ENCODE measurements at places on chromosomes 7 and 10.

DNA sequence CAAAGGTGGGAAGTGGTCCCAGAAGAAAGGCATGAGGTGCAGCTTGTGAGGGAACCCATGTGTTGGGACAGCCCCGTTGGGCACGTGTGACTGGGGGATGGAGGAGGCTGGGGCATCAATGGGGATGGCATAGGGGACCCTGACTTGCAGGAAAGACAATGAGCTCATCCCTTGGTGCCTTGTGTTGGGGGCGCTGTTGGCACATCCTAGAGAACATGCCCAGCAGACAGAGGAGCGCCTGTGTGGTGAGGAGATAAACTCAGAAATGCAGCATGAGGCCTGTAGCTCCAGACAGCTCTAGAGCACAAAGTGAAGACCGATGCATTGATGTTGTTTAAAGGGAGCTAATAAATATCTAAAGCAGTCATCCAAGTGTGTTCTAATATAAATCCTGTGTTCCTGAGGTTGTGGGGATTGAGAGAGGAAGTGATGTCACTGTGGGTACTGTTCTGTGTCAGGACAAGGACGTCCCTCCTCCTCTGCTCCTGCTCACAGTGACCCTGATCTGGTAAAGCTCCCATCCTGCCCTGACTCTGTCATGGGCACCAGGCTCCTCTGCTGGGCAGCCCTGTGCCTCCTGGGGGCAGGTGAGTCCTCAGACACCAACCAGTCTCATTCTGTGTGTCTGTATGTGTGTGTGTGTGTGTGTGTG lies 126.1 kb upstream of the PRSS58 start:
- no peak for DNase-seq

GRCh38 chr10:97454330-97455036 lies 8.5 kb downstream of the ZDHHC16 start:
- no peak for DNase-seq

DNA sequence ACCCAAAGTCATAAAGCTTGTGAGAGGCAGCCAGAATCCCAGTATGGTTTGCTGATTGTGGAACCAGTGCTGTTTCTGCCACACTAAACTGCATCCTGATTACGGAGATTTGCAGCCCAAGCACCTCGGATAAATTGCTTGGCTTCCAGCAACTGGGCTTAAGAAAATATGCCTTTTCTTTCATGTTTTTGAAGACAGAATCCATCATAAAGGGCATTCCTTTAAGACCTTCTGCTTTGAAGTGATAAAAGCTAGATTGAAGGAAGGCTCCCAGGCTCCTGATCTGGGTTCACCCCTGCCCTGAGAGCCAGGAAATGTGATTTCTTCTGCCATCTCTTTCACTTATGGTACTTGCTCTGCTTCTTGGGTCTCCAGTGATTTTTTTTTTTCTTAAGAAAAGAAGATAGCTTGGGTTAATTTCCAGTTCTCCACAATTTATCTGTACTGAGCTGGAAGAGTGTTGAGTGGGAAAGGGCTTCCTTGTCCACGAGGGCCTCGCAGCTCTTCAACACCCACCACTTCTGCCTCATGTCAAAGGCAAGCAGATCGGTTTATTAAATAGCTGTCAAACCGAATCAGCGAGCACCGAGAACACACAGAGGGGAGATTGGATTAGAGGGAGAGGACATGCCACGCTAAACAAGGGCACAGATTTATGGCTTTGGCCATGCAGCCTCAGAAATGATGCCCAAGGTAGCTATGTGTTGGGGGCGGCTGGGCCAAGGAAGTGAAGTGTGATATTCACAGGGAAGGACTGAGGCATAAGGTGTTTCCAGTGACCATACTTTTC lies 94.9 kb upstream of the TBX20 start:
- DNase-seq: no peak

DNA sequence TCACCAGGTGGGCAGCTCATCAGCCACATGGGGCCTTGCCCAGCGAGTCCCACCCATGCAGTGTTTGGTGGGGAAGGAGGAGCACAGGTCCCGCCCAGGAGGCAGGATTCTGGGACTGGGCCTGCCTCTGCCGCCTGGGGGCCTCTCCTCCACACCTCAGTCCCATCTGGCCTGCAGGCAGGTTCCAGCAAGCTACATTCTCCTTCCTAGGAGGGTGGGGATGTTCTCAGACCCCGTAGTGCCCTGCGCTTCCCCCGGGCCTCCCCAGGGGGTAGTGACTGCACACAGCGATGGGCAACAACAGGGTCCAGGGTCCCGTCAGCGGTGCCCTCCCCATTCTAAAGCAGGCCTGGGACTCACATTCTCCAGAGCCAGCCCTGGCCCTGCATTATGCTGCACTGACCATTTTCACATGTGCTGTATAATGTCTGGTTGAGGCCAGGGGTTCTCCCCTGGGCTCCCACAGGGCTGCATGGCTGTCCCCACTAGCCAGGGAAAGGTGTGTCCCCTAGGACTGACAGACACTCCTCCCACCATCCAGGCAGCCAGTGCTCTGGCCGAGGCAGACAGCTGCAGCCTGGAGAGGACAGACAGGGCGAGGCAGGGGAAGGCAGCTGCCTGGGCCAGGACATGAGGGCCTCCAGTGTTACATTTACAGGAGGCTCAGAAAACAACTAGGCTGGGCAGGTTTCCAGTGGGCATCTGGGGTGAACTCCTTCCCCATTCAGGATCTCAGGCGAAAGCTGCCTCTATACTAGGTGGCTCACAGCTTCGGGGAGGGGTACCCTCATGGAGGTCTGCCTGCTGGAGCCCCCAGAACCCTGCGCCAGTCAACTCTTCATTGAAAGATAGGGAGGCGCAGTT lies 9.3 kb downstream of the RASGEF1A start:
- DNase-seq: no peak

DNA sequence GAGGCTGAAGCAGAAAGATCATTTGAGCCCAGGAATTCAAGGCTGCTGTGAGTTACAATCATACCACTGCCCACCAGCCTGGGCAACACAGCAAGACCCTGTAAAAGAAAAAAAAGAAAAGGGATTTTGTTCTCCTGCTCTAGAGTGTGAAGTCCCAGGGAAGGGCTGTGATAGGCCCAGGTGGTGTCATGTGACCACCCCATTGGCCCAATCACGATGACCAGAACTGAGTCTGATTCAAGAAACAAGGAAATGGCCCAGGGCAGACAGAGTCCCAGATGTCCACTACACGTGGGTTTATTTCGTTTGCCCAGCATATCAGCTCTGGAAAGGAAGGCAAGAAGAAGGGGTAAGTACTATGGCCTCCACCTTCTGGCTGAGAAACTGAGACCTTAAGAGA lies 81.3 kb upstream of the CUX1 start:
- no peak for DNase-seq

DNA sequence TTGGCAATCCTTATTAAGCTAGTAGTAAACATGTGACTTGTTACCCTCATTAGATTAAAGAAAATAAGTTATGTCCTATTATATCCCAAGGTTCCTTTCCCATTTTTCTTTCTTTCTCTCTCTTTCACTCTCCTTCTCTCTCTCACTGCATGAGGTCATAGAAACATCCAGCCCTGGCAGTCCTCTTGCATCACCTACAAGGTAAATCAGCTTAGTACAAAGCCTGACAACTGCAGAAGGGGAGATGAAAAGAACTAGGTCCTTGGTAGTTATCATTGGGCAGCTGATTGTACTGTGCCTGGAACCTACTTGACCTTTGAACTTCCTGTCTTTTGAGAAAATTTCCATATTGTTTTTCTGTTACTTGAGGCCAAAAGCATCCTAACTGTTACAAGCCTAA lies 307.9 kb upstream of the SP8 start:
- DNase-seq: no peak

DNA sequence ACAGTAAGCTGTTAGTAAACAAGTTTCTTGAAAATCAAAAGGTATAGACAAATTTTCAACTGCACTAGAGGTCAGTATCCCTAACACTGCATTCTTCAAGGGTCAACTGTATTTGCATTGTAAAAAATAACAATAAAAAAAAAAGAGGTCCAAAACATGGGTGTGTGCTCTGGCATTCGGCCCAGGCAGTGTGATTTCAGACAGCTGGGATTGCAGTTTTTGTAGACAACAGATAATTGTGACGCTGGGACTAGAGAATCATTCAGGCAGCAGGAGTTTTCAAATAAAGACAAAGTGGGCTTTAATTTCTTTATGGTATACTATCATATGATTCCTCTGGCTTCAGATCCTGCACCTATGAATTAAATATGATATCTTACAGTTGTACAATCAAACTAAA lies 543.2 kb upstream of the SEMA3D start:
- no peak for DNase-seq

- no peak for DNase-seq
Measured at GRCh38 chr7:79217468-79217867, 236.0 kb downstream of the MAGI2 start.

DNA sequence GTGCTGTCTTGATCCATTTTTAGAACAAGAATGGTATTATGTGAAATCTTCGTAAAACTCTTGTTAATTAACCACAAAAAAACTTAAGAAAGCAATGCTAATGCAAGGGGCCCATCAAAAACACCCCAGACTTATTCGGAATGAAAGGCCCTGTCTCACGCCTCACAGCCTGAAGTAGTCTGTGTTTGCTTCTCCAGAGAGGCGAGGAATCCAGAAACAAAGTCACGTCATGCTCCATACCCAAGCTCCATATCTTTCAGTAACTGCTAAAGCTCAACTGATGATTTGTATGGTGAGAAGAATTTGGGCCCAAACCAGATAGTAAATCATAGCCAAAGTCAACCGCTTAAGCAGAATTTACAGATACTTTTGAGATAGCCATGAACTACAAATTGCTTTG lies 155.4 kb downstream of the ATE1 start:
- no peak for DNase-seq

DNA sequence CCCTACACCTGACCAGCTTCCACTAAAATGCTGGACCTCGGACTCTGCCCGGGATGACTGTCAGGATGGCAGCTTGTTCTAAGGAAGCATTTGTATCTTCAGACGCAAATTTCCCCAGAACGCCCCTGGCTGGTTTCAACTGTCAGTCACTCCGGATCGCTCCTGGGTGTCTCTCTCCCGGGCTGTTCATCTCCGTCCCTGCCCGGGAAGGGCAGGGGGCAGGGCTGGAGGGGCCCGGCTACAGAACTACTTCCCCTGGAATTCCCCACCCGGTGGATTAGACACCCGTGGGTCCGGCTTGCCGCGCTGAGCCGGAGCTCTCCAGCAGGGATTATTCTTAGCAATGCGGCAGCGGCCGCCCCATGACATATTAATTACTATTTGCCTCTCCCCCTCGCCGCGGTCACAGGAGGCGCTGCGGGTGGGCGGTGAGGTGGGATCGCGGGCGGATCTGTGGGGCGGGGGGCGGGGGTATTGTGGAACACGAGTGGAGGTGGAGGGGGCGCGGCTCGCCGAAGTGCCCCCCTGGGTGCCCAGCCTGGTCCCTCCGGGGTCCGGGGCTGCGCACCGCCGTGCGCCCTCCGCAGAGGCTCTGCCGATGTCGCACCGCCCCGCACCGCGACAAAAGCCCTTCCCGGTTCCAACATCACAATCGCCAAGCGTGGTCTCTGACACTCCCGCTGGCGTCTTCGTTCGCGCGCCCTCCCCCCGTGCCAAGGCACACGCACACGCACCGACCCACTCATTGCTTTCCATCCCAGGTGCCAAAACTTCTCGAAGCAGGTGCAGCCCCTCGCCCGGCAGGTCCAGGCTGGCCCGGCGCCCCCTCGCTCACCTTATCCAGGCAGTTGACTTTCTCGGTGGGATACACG lies 276.1 kb upstream of the NEBL start:
- no peak for DNase-seq

GRCh38 chr7:133040178-133040577 lies 41.7 kb downstream of the CHCHD3 start:
- DNase-seq: no peak

GRCh38 chr10:108422286-108422685 lies 1257.8 kb upstream of the SORCS1 start:
- DNase-seq: no peak

GRCh38 chr7:102843850-102844249 lies 69.0 kb upstream of the LRRC17 start:
- DNase-seq: no peak

DNA sequence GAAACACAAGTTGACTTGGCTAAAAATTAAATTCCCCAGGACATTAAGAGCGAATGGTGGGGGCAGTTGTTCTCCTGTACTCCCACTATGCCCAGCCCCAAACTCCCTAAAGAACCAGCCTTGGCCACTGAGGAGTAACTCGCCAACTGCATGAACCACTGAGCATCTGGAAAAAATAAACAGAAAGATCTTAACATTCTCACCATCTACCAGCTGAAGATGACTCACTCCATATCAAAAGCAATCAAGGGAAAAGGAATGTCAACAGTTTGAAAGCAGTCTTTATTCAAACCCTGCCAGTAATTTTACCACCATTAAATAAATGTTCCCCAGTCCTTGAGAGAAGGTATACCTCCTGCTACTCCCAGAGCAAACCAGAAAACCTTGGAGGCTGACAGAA lies 45.4 kb downstream of the CTTNBP2 start:
- no peak for DNase-seq

DNA sequence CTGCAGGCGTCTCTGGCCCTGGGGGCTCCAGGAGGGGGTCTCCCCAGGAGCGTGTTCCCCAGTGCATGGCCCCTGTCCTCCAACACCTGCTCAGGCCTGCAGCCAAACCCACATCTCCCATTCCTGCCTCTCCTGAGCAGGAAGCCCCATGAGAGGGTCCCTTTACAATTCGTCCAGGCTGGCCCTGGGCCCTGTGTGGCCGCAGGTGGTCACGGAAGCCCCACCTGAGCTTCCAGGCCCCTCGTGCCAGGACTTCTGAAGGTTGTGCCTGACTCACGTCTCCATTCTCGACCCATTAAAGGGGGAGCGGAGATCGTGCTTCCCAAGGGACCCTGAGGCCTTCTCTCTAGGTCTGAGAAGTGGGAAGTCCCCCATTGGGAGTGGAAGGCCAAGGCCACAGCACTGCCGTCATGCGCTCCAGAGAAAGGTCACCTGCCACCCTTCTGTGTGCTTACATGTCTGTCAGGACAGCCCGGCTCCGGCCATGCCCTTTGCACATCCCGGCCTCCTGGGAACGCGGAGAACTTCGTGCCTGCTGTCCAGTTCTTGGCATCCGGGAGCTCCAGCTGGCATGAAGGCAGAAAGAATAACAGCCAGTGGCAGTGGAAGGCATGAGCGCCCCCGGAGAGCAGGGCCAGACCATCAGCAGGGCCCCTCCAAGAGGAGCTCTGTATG lies 382.3 kb downstream of the DNAJB6 start:
- DNase-seq: no peak

DNA sequence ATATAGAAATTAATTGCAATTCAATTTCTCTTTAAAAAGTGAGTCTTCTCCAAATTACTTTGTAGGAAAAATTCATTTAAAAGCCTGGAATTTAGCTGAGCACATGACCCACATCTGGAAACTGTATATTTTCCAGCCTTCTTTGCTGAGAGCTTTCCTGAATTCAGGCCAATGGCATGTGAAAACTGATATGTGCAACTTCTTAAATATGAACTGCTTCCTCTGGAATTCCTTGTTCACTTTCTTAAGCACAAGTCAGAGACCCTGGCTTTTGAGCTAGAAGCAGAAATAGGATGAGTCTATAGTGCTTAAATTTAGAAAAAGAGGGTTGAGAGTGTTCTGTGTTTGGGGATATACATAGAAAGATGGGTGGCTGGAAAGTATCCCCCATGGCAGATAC lies 365.1 kb upstream of the MTPN start:
- no peak for DNase-seq

GRCh38 chr7:36570528-36571189 lies 153.6 kb downstream of the AOAH start:
- no peak for DNase-seq

All from effector memory CD8-positive, alpha-beta T cell (primary cell).